ENCODE measurements at places on chromosomes 6 and 20.

DNA sequence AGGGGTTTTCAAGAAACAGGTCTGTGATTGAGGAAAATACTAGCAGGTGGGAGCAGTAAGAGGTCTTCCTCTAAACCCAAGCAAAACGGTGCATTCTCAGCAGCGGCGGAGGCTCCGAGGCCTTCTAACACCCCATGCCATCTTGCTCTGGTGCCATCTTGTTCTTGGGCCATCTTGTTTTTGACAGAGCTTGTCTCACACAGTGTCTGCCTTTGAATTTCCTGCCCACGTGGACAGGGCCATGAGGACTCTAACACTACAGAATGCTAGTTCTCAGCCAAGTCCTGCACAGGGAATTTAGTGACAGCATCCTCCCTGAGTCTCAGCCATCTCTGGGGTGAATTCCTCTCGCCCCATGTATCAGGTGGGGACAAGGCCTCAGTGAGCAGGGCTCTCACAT is 76.4 kb downstream of the PSMG4 start:
- no peak for DNase-seq

DNA sequence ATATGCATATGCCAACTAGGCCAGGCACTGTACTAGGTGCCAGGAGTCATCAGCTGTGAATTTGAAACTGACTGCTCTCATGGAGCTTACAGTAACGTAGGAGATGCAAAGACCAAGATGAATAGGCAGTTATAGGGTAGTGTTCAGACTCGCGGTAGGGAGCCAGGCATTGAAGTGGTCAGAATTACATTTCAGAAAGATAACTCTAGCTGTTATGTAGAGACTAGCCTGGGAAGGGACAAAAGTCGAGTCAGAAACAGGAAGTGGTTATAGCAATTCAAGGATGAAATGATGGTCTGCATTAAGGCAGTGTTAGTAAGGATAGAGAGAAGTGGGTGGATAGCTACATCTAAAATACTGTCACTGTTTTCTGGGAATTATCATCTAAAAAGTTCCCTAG is 56.6 kb downstream of the PCMT1 start:
- DNase-seq: no peak

- DNase-seq: no peak
Measured at GRCh38 chr6:78947962-78948361, 80.6 kb downstream of the IRAK1BP1 start.

DNA sequence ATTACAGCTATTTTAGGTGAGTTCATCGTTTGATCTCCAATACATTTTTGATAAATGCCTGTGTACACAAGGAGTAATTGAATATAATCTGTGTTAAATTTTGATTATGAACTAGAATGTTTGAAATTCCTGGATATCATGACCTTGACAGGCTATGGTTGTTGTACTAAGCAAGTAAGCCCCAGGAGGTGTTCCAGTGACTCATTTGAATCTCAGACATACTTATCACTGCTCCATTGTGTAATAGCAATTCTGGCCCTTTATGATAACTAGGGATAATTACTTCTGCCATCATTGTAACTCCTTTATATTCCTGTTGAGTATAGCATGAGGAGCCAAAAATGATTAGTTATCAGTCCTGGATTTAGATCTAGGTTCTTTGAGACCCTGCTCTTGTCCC is 1424.6 kb upstream of the ADGRB3 start:
- no peak for DNase-seq

DNA sequence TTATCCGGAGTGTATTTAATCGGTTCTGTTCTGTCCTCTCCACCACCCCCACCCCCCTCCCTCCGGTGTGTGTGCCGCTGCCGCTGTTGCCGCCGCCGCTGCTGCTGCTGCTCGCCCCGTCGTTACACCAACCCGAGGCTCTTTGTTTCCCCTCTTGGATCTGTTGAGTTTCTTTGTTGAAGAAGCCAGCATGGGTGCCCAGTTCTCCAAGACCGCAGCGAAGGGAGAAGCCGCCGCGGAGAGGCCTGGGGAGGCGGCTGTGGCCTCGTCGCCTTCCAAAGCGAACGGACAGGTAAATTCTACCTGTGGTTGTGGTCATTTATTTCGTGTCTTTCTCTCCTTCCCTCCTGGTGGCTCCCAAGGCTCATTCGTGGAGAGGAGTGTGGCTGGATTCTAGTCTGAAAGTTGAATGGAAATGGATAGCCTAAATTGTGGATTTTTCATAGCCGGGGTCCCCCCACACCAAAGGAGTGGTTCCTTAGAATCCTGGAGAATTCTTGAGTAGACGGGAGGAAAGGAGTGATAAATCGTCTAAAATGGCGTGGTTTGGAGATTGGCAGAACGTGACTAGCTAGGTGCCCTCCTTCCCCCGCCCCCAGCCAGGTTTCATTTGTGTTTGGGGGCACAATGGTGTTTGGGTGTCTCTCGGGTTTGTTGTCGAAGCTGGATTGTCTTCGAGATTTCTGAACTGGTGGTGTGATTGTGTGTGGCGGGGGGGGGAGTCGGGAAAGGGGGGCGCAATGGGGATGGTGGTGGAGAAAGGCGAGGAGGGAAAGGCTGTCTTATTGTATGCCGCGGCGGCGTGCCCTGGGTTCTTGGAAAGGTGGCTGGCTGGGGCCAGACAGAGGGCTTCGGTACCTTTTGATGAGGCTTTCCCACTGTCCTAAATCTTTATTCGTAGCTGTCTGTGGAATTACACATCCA is 673 bp downstream of the MARCKS start:
- no peak for DNase-seq

DNA sequence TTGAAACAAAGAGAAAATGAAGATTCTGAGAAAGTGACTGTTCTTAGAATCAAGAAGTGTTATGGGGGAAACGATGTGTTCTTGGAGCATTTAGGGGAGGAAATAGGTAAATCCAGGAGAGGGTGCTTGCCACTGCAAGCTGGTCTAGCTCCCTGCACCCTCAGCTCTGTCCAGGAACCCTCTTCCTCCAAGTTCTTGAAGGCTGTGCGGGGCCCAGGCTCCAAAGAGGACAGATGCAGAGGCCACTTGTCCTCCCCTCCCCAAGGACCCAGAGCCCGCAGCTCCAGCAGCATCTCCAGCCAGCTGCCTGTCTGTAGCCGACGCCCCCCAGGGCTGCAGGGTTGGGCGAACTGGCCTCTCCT is 87.9 kb downstream of the CDC5L start:
- DNase-seq: no peak

Data from GM12892 (cell line).